ENCODE measurements at places on chromosomes 5 and 9.

DNA sequence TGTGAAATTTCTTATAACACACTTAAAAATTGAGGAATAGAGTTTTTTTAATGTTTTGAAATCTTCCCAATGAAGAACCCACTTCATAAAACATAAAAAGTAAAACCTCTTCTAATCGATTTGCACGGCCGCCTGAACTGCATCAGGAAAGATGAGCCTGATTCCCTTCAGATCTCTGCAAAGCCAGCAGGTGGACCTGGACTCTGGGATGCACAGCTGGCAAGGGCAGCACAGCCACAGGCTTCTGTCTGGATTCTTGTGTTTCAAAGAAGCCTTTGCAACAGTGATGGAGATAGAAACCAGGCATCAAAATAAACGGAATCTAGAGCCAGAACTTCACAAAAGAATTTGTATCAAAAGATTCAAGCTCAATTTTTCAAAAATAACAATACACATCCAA, 36.0 kb upstream of the SPATA31C2 start:
- no peak for DNase-seq

DNA sequence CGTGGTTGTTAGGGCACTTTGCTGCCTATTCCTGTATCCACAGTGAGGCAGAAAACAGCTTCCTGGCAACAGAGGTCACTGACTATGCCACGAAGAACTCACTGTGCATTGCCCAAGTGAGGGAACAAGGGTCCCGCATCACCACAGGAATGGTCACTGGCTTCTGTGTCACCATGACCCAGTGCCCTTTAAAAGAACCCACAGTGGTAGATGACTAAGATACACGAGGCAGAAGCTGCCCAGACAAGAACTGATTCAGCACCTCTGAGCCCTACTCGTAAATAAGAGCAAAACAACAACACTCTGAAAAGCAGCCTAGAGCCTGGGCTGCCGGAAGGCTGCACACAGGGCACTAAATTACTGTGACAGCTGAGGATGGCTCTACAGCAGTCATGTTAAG, 236.6 kb upstream of the RASEF start:
- peak; percentile 67 for DNase-seq

GRCh38 chr9:107158321-107158720, 124.8 kb upstream of the RAD23B start:
- no peak for DNase-seq

GRCh38 chr9:36445800-36446361, 45.8 kb upstream of the RNF38 start:
- DNase-seq, result no peak

- DNase-seq, result no peak
These were observed 200.3 kb downstream of the TRPM3 start for GRCh38 chr9:70921136-70921535.

- peak; percentile 38 for DNase-seq
These were observed 532.9 kb downstream of the ANXA1 start for GRCh38 chr9:73684601-73685000.

- no peak for DNase-seq
These were observed 1.2 kb downstream of the TTC33 start for GRCh38 chr5:40754381-40755092.

GRCh38 chr5:97388794-97389193, 205.7 kb upstream of the RIOK2 start:
- no peak for DNase-seq

- no peak for DNase-seq
These were observed 143.7 kb upstream of the SLC30A5 start for GRCh38 chr5:68950125-68950524.

GRCh38 chr9:124283228-124283814, 25.6 kb downstream of the NEK6 start:
- no peak for DNase-seq

DNA sequence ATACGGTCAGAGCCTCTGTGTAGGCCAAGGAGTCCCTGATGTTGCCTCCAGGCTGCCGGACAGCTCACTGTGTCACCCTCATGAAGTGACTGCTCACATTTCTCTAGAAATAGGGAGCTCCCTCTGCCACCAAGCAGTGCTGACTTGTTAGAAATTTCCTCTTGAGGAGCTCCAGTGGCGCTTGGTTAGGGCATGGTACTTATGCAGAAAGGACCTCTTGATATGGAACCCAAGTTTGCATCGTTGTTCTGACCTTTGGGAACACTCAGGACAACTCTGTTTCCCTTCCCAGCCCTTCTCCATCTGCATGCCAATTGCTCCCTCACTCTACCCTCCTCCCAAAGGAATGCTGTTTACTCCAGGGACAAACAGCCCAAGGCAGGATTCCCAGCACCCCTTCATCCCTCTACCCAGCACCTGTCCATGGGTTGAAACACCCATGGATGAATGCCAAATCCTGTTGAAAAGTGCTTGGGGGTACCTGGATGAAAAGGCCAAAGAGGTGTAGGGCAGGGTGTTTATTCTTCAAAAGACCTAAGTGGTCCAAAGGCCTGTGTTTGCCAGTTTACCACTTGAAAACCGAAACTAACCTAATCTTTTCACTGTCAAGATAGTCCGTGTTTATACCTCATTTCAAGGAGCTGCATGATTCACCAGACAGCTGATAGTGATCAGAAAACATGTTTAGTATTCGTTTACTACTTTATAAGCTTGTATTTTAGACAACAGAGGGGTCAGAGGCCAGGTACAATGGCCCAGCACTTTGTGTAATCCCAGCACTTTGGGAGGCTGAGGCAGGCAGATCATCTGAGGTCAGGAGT, 51.1 kb downstream of the KLF4 start:
- no peak for DNase-seq

All from T1000 (cell line).